ENCODE measurements at places on chromosomes 6 and 20.

DNA sequence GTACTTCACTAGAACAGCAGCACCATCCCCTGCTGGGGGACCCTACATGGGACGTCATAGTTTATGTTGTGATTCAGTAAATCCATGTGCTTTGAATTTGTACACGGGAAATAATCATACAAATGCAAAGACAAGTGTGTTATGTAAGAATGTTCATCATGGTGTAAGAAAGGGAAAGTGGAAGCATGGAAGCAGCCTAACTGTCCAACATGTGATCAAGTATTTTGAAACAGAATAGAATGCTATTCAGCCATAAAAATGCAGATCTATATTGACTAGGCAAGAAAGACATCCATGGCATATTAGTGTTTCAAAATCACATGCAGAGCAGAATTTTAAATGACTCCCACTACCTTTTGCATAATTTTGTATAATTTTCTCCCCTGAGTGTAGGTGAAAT lies 117.6 kb downstream of the F13A1 start:
- DNase-seq = no peak

DNA sequence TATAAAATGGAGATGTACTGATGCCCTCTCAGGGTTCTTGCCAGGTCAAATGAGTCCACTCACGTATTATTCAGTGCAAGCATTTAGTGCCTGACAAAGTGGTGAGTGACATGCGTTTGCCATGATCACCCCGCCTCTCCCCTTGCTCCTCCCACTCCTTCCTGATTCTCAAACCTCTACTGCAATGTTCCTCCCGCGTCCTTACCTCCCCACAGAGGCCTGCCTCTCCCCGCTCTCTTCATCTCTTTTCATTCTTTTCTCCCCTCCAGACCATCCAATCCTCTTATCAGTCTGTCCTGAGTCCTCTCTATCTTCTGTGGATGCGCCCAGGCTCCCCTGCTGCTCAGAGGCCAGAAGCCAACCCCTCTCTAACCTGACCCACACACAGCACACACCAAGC lies 40.7 kb downstream of the KCNK5 start:
- DNase-seq = no peak

- no peak for DNase-seq
Measured at GRCh38 chr6:156557911-156558259, 219.3 kb upstream of the ARID1B start.

GRCh38 chr6:52360601-52361413 lies 1.1 kb upstream of the PAQR8 start:
- DNase-seq = no peak

- no peak for DNase-seq
Measured at GRCh38 chr20:17350321-17350720, 123.5 kb downstream of the PCSK2 start.

- DNase-seq = no peak
Measured at GRCh38 chr20:38950254-38950653, 11.9 kb upstream of the DHX35 start.

DNA sequence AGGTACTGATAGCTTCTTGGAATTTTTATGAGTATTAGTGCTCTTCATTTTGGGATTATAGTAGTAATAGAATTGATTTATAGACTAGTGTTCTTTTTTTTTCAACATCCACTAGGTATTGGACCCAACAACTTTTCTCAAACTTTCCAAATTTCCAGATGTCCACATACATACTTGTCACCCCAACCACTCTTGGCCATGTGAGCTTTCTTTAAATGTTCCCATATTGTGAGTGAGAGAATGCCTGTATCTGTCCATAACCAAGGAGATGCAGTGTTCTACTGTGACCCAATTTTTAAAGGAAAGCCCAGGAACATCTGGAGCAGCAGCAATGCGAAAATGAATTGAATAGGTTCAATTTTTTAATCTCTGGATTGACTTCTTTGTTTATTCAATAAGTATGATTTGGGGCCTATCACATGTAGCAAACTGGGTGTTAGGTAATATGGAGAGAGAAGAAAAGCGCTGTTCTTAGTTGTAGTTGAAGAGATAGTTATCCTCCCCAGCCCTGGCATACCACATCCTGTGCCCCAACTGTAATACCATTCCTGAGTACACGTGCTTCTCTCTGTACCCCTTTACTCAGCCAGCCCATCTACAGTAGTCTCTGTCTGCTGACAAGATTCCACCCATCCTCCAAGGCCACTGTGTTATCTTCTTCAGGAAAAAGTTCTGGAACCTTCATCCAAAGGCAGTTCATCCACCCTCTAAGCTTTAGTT lies 116.8 kb upstream of the SUPT3H start:
- no peak for DNase-seq

- no peak for DNase-seq
Measured at GRCh38 chr20:8267009-8267408, 134.9 kb downstream of the PLCB1 start.

- no peak for DNase-seq
Measured at GRCh38 chr6:13513626-13514502, 26.5 kb upstream of the GFOD1 start.

GRCh38 chr6:25384967-25385366 lies 105.8 kb downstream of the CARMIL1 start:
- no peak for DNase-seq

- no peak for DNase-seq
Measured at GRCh38 chr20:50919567-50919966, 11.7 kb downstream of the ADNP start.

GRCh38 chr6:27188885-27189418 lies 58.5 kb upstream of the PRSS16 start:
- peak; percentile 74 for DNase-seq

GRCh38 chr6:22468256-22468965 lies 101.0 kb upstream of the HDGFL1 start:
- no peak for DNase-seq

DNA sequence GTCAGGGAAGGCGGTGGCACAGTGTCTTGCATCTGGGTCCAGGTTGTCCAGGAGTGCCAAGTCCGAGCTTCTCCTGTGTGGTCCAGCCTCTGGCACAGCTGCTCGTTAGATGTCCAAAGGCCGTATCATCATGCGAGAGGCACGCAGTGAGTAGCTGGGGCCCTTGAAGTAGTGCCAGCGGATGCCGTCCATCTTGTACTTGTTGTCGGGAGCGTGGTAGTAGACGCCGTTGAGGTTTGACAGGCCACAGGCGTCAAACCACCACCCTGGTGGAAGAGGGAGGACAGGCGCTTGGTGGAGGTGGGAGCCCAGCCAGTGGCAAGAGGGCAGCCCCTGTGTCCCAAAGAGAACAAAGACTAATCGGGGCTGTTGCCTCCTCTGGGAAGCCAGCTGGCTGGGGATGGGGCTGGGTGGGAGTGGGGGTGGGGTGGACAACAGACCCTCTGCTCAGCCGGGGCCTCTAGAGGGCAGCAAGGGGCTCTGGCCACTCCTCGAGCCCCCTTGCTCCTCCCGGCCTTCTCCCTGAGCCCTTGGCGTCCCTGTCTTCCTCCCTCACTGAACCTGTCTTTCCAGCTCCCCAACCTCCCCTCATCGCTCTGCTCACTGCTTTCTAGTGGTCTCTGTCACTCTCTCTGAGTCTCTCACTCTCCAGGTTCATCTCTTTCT lies 39.5 kb downstream of the FAM110A start:
- DNase-seq = no peak

- DNase-seq = no peak
Measured at GRCh38 chr6:14276667-14277404, 159.3 kb downstream of the CD83 start.

GRCh38 chr20:10524034-10524476 lies 89.0 kb downstream of the SLX4IP start:
- DNase-seq = peak; percentile 84

DNA sequence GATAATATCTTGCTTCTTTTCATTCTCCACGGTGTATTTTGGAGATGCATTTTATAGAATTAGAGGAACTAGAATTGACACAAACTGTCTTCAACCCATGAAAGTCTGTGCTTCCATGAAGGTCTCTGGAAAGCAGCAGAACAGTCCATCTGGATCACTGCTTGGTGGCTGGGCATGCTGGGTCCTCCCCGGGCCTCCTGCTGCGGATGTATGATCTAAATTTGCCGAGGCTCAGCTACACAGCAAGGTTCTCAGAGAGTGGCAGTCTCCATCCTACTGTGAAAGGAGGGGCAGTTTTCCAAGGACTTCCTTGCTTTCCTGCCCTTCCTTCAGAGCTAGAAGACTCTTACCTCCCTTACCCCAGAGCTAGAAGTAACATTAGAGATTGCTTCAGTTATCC lies 15.1 kb downstream of the PKIG start:
- DNase-seq = peak; percentile 14

GRCh38 chr6:36912586-36912985 lies 26.8 kb downstream of the C6orf89 start:
- no peak for DNase-seq

DNA sequence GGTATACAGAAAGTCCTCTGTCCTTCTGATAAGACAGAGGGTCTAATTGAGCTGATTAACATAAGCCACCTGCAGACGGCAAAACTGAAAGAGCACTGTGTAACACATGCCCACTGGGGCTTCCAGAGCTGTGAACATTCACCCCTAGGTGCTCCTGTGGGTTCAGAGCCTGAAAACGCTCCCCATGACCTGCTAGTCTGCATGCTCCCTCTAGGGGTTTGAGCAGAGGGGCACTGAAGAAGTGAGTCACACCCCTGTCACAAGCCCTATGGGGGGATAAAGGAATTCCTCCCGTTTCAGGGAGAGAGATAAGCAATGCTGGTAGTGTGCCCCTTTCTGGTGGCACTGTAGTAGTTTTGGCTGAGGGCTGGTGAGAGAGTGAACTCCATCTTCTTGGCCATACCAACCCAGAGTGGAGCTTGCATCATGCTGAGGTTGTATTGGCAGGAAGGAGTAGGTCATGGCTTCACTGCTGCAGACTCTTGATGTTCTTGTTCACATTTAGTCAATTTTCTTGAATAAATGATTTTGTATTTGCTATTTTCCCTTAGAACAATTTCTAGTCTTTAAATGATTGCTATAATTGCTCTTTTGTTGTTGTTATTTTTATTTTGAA lies 637.5 kb upstream of the MAN1A1 start:
- DNase-seq = no peak

DNA sequence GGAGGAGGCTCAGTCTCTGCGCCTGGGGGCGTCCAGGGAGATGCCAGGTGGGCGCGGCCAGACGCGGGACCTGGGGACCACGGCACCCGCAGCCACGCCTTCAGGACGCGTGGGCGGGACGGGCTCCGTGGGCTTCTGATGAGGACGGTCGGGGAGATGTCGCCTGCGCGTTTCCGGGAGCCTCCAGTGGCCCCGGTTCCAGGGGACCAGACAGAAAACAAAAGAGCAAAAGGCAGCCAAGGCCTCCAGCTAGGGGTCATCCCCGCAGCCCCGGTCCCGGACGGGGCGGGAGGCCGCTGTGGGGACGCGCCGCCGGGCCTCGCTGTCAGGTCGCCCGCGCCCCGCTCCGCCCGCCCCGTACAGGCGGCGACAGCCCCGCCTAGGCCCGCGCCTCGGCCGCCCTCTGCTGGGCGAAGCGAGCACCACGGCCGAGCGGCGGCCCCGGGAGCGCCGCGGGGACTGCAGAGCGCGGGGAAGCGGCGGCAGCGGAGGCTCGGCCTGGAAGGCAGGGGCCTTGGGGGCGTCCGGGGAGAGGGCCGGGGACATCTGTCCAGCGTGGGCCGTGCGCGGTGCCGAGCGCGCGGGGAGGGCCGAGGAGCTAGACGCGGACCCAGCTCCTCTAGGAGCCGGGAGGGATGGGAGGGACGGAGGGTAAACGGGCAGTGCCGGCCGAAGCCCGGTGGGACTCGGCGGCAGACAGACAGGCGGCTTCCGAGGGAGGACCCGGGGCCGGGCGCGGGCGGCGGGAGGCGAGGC lies 48.7 kb downstream of the TMEM242 start:
- peak; percentile 82 for DNase-seq

Measured in femur (tissue), 1 donor.